Activated CD4-positive, alpha-beta memory T cell treated with anti-CD3 and anti-CD28 coated beads for 36 hours (primary cell): ENCODE measurements at places on chromosomes 13 and 19. TPM values are rescaled to one million over a fixed set of nuclear protein-coding genes. Genes with fewer than 3 reads are reported as not detected.
A peak's percentile ranks its signal among the peaks of the same experiment; 100 is the strongest.

The PLK5 gene
- not detected for total RNA-seq

The FBXO17 gene
- not detected for total RNA-seq

The LNX2 gene
- 5.4 TPM for total RNA-seq

GRCh38 chr19:14333101-14333871 is 48.0 kb upstream of the ADGRE5 start:
- peak; percentile 33 for DNase-seq
- peaks cover 9% of the 10 kb centered on the region for H3K4me1 ChIP-seq
- no peaks in the 10 kb centered on the region for H3K27me3 ChIP-seq

The TTC9B gene
- not detected for total RNA-seq

DNA sequence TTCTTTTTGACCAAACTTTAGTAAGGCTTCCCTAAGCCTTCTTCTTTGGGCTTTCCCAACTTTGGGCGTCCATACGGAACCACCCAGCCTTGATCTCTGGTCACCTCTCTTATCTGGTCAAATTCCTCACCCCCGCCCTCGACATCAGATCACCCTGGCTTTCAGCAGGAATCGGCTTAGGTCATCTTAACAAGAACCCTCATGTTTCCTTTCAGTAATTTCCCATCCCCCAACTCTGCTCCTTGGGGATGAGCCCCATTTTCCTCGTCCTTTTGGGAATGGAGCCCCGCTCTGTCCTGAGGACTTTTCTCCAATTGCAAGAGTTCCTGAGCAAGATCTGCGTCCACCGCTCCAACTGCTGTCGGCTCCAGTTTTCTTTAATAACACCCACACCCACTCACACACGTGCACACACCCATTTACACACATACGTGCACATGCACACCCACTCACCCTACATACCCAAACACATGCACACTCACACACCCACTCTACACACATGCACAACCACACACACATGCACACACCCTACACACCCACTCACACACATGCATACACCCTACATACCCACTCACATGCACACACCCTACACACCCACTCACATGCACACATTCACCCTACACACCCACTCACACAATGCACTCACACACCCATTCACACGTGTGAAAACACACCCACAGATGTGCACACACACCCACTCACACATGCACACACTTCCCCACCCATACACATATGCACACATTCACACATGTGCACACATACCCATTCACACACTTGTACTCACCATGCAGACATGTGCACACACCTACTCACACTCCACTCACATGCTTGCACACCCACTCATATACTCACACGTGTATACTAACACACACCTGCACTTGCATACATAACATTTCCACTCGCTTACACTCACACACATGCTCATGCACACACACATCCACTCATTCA is 87.0 kb upstream of the TM9SF2 start:
- peaks cover 16% of the 10 kb centered on the region for H3K4me1 ChIP-seq
- H3K4me3 ChIP-seq: no peak overlapping the region
- no peak for DNase-seq
- H3K36me3 ChIP-seq: no peaks in the 10 kb centered on the region
- no peaks in the 10 kb centered on the region for H3K27me3 ChIP-seq
- H3K27ac ChIP-seq: no peak overlapping the region

DNA sequence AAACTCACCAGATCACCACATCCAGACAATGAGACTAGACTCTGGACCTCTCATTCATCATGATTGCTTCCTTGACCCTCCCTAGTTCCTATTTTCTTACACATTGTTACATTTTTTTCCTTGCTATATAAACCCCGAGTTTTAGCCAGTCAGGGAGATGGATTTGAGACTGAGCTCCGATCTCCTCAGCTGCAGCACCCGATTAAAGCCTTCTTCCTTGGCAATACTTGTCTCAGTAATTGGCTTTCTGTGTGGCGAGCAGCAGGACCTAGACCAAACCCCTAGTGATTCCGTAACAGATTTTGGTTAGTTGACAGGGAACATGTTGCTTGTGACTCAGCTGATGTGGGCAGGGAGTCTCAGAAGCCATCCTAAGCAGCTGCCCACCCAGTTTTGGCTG is 44.0 kb downstream of the SUCLA2 start:
- DNase-seq: no peak
- no peaks in the 10 kb centered on the region for H3K4me1 ChIP-seq
- H3K4me3 ChIP-seq: no peak overlapping the region
- no peak overlapping the region for H3K27ac ChIP-seq
- no peaks in the 10 kb centered on the region for H3K27me3 ChIP-seq

GRCh38 chr19:12450844-12451243 is 10.0 kb upstream of the ZNF443 start:
- no peaks in the 10 kb centered on the region for H3K4me1 ChIP-seq
- H3K4me3 ChIP-seq: no peak overlapping the region
- H3K27ac ChIP-seq: no peak overlapping the region
- H3K27me3 ChIP-seq: no peaks in the 10 kb centered on the region

DNA sequence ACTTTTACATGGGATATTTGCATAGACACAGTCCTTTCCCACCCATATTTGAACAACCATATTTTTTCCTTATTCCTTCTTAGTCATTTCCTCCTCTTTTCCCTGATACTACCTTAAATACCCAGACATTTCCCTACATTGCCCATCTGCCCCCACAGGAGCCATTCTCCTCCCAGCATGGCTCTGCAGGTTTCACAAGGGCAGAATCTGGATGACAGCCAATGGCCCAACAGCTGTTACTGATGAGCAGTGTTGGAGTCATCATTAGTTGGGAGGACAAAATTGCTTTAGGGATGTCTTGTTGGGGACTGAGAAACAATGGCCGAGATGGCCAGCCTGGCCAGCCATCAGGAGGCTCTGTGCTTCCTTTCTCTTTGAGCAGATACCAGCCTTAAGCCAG is 209.5 kb downstream of the KLF5 start:
- no peak for DNase-seq
- no peak overlapping the region for H3K4me3 ChIP-seq
- H3K36me3 ChIP-seq: peaks cover 7% of the 10 kb centered on the region

GRCh38 chr13:46385946-46386345 is 1.1 kb downstream of the RUBCNL start:
- no peaks in the 10 kb centered on the region for H3K36me3 ChIP-seq
- no peak for DNase-seq
- peaks cover 39% of the 10 kb centered on the region for H3K27me3 ChIP-seq

DNA sequence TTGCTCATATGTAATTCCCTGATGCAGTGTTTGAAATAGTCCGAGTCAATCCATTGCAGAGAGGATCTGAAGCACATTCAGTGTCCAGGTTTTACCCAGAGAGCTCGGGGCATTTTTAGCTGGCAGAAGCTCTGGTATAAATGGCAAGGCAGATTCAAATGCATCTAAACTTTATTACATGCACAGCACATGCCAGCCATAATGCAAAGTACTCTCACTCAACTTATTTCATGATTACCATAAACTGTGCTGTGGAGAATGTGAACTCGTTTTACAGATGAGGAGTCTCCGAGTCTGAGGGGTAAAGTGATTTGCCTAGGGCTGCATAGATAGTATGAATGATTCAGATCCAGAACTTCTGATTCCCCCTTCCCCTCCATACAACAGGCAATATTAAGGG is 13.5 kb upstream of the CBY2 start:
- H3K27me3 ChIP-seq: peaks cover 4% of the 10 kb centered on the region
- no peak overlapping the region for H3K27ac ChIP-seq
- no peak overlapping the region for H3K4me3 ChIP-seq
- no peak for DNase-seq
- no peaks in the 10 kb centered on the region for H3K4me1 ChIP-seq

DNA sequence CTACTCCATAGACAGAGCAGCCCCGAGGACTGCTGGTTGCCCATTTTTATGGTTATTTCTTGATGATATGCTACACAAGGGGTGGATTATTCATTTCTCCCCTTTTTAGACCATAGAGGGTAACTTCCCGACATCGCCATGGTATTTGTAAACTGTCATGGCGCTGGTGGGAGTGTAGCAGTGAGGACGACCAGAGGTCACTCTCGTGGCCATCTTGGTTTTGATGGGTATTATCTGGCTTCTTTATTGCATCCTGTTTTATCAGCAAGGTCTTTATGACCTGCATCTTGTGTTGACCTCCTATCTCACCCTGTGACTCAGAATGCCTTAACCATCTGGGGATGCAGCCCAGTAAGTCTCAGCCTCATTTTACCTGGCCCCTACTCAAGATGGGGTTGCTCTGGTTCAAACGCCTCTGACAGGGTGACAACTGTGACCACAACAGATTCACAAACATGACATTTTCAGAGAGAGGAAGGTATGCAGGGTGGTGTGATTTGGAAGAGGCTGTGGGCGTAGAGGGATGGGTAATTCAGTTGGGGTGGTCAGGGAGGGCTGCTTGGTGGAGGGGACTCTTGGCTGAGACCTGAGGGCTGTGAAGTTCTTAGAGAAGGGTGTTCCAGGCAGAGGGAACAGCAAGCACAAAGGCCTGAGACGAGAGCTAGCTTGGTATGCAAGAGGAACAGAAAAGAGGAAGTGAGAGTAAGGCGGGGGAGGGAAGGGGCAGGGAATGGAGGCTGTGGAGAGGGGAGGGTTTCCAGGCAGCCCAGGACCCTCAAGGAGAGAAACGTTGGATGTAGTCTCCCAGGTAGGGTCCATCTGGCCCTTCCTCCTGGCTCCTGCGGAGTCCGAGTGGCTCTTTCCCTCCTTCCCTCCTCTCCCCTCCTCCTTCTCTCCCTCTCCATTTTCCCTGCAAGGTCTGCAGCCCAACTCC is 23.5 kb downstream of the FAM187B start:
- no peaks in the 10 kb centered on the region for H3K36me3 ChIP-seq
- no peaks in the 10 kb centered on the region for H3K27me3 ChIP-seq
- peaks cover 71% of the 10 kb centered on the region for H3K4me1 ChIP-seq

The ATP7B gene
- total RNA-seq: 0.86 TPM

- no peak overlapping the region for H3K4me3 ChIP-seq
- H3K4me1 ChIP-seq: no peaks in the 10 kb centered on the region
- no peaks in the 10 kb centered on the region for H3K36me3 ChIP-seq
- H3K27me3 ChIP-seq: no peaks in the 10 kb centered on the region
- DNase-seq: no peak
These were observed 41.9 kb upstream of the ZNF536 start for GRCh38 chr19:30330266-30330665.

DNA sequence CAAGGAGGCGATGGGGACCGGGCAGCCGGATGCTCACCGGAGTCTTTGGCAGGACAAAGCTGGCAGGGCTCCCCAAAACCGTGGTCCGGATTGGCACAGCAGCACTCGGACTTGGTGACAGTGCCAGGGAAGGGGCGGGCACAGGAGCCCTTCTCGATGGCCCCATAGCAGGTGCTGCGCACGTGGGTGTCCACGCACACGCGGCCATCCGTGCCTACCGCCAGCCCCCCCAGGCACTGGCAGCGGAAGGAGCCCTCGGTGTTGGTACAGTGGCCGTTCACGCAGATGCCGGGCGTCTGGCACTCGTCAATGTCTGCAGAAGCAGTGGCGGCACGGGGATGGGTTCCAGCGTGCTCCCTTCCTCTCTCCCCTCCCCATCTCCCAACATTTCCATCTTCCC is 17.9 kb downstream of the FBN3 start:
- no peaks in the 10 kb centered on the region for H3K4me1 ChIP-seq
- no peak overlapping the region for H3K27ac ChIP-seq
- H3K36me3 ChIP-seq: no peaks in the 10 kb centered on the region

DNA sequence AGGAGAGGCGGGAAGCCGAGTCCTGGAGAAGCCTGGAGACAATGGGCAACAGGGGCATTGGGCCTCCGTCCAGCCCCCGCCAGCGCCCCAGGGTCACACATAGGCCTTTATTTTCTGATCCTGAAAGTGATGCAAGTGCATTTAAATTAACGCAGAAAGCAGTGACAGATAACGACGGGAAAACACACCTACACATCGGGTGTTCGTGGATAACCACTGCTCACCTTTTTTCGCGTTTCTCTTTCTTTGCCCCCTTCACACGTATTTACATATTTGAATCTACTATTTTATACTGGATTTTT is 30.4 kb upstream of the GRTP1 start:
- H3K4me1 ChIP-seq: peaks cover 4% of the 10 kb centered on the region
- H3K36me3 ChIP-seq: no peaks in the 10 kb centered on the region
- H3K27me3 ChIP-seq: no peaks in the 10 kb centered on the region
- no peak overlapping the region for H3K4me3 ChIP-seq
- no peak for DNase-seq

The ZFP82 gene
- 3.7 TPM for total RNA-seq

DNA sequence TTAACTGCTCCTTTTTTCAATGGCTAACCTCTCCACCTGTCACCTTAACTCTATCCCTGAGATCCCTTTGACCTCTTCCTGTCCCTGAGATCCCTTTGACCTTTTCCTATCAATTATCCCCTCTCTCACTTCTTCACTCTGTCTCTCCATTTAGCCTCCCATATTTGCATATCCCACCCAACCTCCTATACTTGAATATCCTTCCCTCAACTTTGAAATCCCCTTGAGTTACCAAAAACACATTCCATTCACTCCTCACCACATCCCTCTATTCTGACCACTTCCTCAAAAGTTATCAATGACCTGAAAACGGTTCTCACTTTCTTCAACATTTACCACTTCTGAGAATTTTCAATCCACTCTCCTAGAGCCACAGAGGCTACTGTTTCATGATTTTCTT is 3.0 kb downstream of the MYCBP2 start:
- peak overlapping the region; percentile 97 for H3K4me3 ChIP-seq
- H3K27me3 ChIP-seq: no peaks in the 10 kb centered on the region
- no peak for DNase-seq

- peaks cover 10% of the 10 kb centered on the region for H3K36me3 ChIP-seq
- DNase-seq: no peak
- H3K27ac ChIP-seq: peak overlapping the region; percentile 83
- H3K4me1 ChIP-seq: peaks cover 66% of the 10 kb centered on the region
- H3K4me3 ChIP-seq: peak overlapping the region; percentile 54
- H3K27me3 ChIP-seq: no peaks in the 10 kb centered on the region
These were observed 43.2 kb downstream of the KLF12 start for GRCh38 chr13:74090869-74091605.

DNA sequence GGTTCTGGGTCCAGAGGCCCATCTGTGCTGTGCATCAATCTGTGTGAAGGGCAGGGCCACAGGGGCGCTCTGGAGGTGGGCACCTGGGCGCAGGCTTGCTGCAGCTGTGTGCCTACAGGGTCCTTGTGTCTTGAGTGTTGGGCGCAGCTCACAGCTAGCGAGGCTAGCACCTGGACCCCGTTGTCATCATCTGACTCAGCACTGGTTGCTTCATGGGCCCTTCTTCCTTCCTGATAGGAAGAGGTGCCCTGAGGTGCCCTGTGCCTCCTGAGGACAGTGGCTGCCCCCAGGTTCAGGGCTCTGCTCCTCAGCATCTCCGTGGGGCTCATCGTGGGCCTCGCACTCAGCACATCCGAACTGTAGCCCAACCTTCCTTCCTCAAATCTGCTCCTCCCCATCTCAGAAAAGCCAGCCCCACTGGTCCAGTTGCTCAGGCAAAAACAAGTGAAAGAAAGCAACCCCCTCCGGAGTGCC is 54.8 kb downstream of the GATAD2A start:
- DNase-seq: peak; percentile 69
- peak overlapping the region; percentile 72 for H3K4me3 ChIP-seq
- peak overlapping the region; percentile 93 for H3K27ac ChIP-seq

GRCh38 chr19:53158119-53158656 is 665 bp downstream of the ZNF347 start:
- peaks cover 15% of the 10 kb centered on the region for H3K4me1 ChIP-seq
- no peaks in the 10 kb centered on the region for H3K27me3 ChIP-seq
- DNase-seq: peak; percentile 62
- H3K4me3 ChIP-seq: peak overlapping the region; percentile 81
- peaks cover 55% of the 10 kb centered on the region for H3K36me3 ChIP-seq
